ENCODE measurements at places on chromosomes 2 and 18.

DNA sequence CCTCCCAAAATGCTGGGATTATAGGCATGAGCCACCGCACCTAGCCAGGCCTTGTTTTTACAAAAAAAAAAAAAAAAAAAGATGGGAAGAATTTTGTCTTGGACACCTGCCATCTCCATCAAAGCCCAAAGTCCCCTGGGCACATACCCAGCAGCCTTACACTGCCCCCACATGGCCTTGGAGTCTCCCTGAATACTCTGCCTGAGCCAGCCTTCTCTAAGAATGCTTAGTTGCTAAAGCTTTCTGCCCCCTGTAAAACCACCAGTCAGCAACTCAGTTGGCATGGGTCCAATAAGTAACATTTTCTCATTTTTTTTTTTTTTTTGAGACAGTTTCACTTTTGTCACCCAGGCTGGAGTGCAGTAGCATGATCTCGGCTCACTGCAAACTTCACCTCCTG is 40.6 kb downstream of the SPC25 start:
- DNase-seq: no peak

GRCh38 chr2:113228351-113228750 is 50.4 kb downstream of the PAX8 start:
- DNase-seq: no peak

DNA sequence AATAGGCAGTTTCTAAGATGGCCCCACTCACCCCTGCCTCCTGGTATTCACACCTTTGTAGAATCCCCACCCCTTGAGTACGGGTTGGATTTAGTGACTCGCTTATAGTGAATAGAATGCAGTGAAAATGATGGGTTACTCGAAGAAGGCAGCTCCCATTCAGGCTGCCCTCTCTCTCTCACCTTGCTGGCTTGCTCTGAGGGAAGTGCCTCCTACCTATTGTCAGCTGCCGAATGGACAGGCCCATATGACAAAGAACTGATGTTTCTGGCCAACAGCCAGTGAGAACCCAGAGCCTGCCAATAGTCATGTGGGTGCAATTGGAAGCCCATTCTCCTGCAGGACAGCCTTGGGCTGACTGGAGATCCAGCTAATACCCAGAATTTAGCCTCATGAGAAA is 22.1 kb upstream of the RNF103 start:
- no peak for DNase-seq

DNA sequence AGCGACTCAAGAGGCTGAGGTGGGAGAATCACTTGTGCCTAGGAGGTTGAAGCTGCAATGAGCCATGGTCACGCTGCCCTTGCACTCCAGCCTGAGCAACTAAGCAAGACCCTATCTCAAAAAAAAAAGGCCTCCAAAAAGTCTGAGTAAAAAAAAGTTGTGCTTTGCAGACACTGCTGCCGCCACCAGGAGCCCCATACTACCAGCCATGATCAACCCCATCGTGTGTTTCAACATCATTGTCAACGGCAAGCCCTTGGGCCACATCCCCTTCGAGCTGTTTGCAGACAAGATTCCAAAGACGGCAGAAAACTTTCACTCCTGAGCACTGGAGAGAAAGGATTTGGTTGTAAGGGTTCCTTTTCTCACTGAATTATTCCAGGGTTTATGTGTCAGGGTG is 137.1 kb downstream of the INO80D start:
- DNase-seq: no peak

GRCh38 chr2:46062637-46063412 is 234.4 kb upstream of the EPAS1 start:
- peak; percentile 4 for DNase-seq

GRCh38 chr2:136324966-136325365 is 207.0 kb upstream of the CXCR4 start:
- DNase-seq: no peak

GRCh38 chr2:151638990-151639389 is 95.3 kb downstream of the NEB start:
- no peak for DNase-seq

DNA sequence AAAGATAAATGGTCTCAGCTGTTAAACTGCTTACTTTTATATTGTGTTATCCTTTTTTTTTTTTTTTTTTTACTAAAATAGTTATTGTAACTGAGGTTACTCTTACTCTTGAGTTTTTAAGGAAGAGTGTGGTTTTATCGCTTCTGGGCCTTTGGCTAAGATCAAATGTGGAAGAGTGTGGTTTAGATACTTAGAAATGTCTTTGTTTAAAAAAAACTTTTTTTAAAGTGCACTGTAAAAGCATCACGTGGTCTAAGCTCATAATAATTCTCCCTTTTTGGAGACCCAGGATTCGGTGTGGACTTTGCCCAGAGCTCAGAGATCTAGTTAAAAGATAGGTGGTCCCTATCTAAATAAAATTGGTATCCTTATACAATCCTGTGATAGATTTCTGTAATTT is 11.9 kb upstream of the OXER1 start:
- DNase-seq: no peak

- DNase-seq: peak; percentile 71
Measured at GRCh38 chr18:34122724-34123334, 101.9 kb downstream of the NOL4 start.

All from NCI-H1417 treated with DMSO at 0.1 percent for 48 hours (cell line).